B cell (primary cell): ENCODE measurements at places on chromosomes 2 and 18. TPM values are rescaled to one million over a fixed set of nuclear protein-coding genes. Genes with fewer than 3 reads are reported as not detected.

DNA sequence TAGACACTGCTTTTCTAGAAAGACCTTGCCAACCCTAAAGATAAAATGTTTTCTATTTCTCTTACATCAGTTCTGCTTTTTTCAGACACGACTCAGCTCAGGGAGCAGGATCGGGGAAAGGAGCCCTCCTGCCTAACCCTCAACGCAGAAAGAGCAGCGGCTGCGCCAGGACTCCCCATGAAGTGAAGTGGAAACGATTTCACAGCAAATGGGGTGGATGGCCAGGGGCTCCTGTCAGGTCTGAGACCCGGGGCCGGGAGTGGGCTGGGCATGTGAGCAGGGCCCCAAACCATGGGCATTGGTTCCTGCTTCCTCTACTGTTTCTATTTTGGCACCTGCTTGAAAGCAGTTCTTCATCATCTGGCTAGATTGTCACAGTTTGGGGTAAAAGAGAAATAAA lies 89.4 kb upstream of the PXDN start:
- H3K4me3 ChIP-seq: no peak overlapping the region
- no peaks in the 10 kb centered on the region for H3K4me1 ChIP-seq
- H3K36me3 ChIP-seq: no peaks in the 10 kb centered on the region
- H3K27ac ChIP-seq: no peak overlapping the region

GRCh38 chr18:13441736-13442135 lies 223.2 kb downstream of the LDLRAD4 start:
- no peak overlapping the region for H3K4me3 ChIP-seq
- peaks cover 16% of the 10 kb centered on the region for H3K4me1 ChIP-seq
- no peaks in the 10 kb centered on the region for H3K36me3 ChIP-seq
- H3K27me3 ChIP-seq: no peaks in the 10 kb centered on the region
- no peak for DNase-seq

DNA sequence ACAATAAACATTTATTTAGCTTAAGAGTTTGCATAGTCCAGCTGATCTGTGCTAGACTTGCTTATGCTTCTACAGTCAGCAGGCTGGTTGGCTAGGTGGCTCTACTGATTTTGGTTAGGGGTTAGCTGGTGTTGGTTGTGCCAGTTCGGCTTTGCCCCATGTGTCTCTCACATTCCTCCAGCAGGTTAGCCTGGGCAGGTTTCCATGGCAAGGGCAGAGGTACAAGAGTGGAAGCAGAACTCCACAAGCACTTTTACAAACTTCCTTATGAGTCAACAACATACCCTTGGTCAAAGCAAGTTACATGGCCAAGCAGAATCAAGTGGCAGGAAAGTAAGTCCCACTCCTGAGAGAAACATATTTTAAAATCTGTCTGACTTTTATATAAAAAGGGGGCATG lies 82.3 kb downstream of the SS18 start:
- H3K36me3 ChIP-seq: no peaks in the 10 kb centered on the region
- no peak for DNase-seq
- H3K4me3 ChIP-seq: no peak overlapping the region
- H3K27ac ChIP-seq: no peak overlapping the region
- H3K27me3 ChIP-seq: no peaks in the 10 kb centered on the region

- H3K4me1 ChIP-seq: no peaks in the 10 kb centered on the region
- no peaks in the 10 kb centered on the region for H3K27me3 ChIP-seq
- H3K4me3 ChIP-seq: no peak overlapping the region
- peak; percentile 42 for DNase-seq
- no peaks in the 10 kb centered on the region for H3K36me3 ChIP-seq
Observed at GRCh38 chr18:72652990-72653593, 109.0 kb upstream of the CBLN2 start.

DNA sequence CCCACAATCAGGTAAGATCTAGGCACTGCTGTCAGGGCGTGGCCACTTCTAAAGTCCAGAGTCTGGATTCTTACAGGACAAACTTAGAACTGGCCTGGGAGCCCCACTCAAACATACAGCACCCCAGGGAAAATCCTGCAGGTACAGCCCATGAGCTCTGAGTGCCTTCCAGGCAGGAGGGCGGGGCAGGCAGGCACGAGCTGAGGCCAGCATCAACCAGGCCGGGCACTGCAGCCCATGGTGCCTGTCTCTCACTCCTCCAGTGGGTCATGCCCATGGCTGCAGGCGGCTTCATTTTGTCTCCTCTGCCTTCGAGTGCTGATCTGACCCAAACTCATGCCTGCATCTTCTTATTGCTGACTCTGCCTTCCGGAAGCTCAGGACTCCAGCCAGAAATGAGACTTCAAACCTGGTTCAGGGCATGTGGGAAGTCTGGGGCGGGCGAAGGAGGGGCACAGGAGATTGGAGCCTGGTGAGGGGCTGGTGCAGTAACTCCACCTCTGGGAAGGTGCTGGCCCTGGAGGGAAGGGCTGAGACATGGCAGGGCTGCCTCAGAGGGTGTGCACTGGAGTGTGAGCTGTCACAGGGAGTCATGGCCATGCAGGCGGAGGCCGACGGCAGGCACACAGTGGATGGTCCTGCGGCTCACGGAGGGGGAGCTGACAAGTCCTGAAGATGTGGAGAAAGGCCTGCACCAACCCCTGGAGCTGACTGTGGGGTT lies 40.5 kb downstream of the HS6ST1 start:
- no peaks in the 10 kb centered on the region for H3K27me3 ChIP-seq
- H3K36me3 ChIP-seq: peaks cover 17% of the 10 kb centered on the region
- H3K4me3 ChIP-seq: no peak overlapping the region
- H3K4me1 ChIP-seq: peaks cover 21% of the 10 kb centered on the region

DNA sequence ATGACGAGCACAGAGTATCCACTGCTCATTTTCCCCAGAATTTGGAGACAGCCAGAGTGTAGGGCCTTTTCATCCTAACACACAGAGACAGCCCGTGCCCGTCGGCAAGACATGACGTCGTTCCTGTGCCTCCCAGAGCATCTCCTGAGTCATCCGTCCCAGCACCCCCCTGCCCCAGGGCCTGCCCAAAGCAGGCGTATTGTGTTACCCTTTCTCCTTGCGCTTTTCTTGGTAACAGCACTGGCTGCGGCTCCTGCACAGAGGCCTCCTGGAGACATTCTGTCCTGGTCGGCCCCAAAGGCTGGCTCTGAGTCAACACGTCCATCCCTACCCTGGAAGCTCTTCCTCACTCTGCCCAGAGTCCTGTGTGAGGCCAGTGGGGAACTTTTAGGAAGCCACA lies 217.1 kb downstream of the KLHL29 start:
- no peak for DNase-seq
- H3K4me1 ChIP-seq: no peaks in the 10 kb centered on the region
- H3K27ac ChIP-seq: no peak overlapping the region

GRCh38 chr18:26545335-26546123 lies 2.8 kb downstream of the KCTD1 start:
- no peaks in the 10 kb centered on the region for H3K36me3 ChIP-seq
- H3K4me1 ChIP-seq: peaks cover 17% of the 10 kb centered on the region
- H3K4me3 ChIP-seq: no peak overlapping the region
- H3K27me3 ChIP-seq: no peaks in the 10 kb centered on the region
- DNase-seq: no peak

DNA sequence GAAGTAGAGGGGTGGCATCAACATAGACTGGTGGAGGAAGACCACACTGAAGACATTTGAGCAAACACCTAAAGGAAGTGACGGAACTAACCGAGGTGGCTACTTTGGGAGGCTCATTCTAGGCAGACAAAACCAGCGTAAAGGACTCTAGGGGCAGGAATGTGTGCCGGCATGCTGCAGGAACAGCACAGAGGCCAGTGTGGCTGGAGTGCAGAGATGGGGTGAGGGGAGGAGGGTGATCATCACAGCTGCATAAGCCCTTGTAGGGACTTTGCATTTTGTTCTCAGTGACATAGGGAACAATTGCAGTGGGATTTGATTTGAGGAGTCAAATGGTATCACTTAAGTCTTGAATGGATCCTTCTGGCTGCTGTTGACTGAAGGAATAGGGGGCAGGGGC lies 253.5 kb downstream of the NCKAP5 start:
- H3K27me3 ChIP-seq: no peaks in the 10 kb centered on the region
- no peak overlapping the region for H3K4me3 ChIP-seq
- no peak overlapping the region for H3K27ac ChIP-seq

GRCh38 chr18:40935423-40935822 lies 1019.6 kb upstream of the PIK3C3 start:
- no peak overlapping the region for H3K27ac ChIP-seq
- H3K4me3 ChIP-seq: no peak overlapping the region
- H3K36me3 ChIP-seq: no peaks in the 10 kb centered on the region
- DNase-seq: no peak
- no peaks in the 10 kb centered on the region for H3K27me3 ChIP-seq
- H3K4me1 ChIP-seq: no peaks in the 10 kb centered on the region

DNA sequence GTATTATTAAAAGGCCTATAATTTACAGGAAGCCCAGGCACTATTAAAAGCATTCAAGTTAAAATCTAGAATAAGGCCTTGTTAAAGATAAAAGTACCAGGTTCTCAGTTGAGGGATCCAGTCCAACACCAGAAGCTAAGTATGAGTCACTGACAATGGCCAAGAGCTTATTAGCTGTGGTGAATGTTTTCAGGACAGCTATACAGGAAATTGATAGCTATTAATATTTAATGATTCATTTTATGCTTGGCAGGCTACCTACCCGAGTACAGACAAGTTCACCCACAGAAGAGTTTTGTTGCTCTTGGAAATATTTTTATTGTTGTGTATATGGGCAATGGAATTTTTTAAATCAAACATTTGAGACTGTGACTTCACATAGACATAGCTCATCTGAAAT lies 729.6 kb upstream of the ZNF804A start:
- no peaks in the 10 kb centered on the region for H3K4me1 ChIP-seq
- DNase-seq: no peak
- no peaks in the 10 kb centered on the region for H3K27me3 ChIP-seq
- no peak overlapping the region for H3K27ac ChIP-seq
- no peaks in the 10 kb centered on the region for H3K36me3 ChIP-seq
- H3K4me3 ChIP-seq: no peak overlapping the region

- no peak overlapping the region for H3K4me3 ChIP-seq
- peak; percentile 70 for DNase-seq
- H3K36me3 ChIP-seq: no peaks in the 10 kb centered on the region
- peaks cover 37% of the 10 kb centered on the region for H3K4me1 ChIP-seq
- H3K27ac ChIP-seq: no peak overlapping the region
Observed at GRCh38 chr18:3495691-3496430, 45.9 kb downstream of the TGIF1 start.

GRCh38 chr2:239538357-239539052 lies 137.7 kb upstream of the HDAC4 start:
- H3K36me3 ChIP-seq: no peaks in the 10 kb centered on the region
- H3K4me1 ChIP-seq: no peaks in the 10 kb centered on the region
- no peak overlapping the region for H3K27ac ChIP-seq
- no peak for DNase-seq
- no peak overlapping the region for H3K4me3 ChIP-seq

GRCh38 chr2:70698847-70699246 lies 69.2 kb downstream of the ADD2 start:
- H3K27me3 ChIP-seq: no peaks in the 10 kb centered on the region
- no peaks in the 10 kb centered on the region for H3K36me3 ChIP-seq
- H3K4me1 ChIP-seq: no peaks in the 10 kb centered on the region
- H3K4me3 ChIP-seq: no peak overlapping the region
- no peak for DNase-seq

- no peaks in the 10 kb centered on the region for H3K27me3 ChIP-seq
- H3K4me1 ChIP-seq: no peaks in the 10 kb centered on the region
- peak; percentile 8 for DNase-seq
- no peaks in the 10 kb centered on the region for H3K36me3 ChIP-seq
- no peak overlapping the region for H3K4me3 ChIP-seq
Observed at GRCh38 chr2:20378891-20379519, 28.4 kb upstream of the PUM2 start.

GRCh38 chr2:224793946-224794345 lies 77.8 kb upstream of the CCDC195 start:
- H3K4me1 ChIP-seq: no peaks in the 10 kb centered on the region
- no peaks in the 10 kb centered on the region for H3K27me3 ChIP-seq
- peaks cover 89% of the 10 kb centered on the region for H3K36me3 ChIP-seq
- no peak overlapping the region for H3K27ac ChIP-seq

GRCh38 chr2:239257511-239257937 lies 143.3 kb downstream of the HDAC4 start:
- H3K4me1 ChIP-seq: peaks cover 48% of the 10 kb centered on the region
- H3K36me3 ChIP-seq: no peaks in the 10 kb centered on the region
- DNase-seq: no peak
- no peak overlapping the region for H3K27ac ChIP-seq

- H3K27ac ChIP-seq: no peak overlapping the region
- H3K4me1 ChIP-seq: no peaks in the 10 kb centered on the region
- no peaks in the 10 kb centered on the region for H3K27me3 ChIP-seq
- H3K4me3 ChIP-seq: no peak overlapping the region
- no peaks in the 10 kb centered on the region for H3K36me3 ChIP-seq
Observed at GRCh38 chr18:1513519-1513918, 608.8 kb downstream of the ADCYAP1 start.

DNA sequence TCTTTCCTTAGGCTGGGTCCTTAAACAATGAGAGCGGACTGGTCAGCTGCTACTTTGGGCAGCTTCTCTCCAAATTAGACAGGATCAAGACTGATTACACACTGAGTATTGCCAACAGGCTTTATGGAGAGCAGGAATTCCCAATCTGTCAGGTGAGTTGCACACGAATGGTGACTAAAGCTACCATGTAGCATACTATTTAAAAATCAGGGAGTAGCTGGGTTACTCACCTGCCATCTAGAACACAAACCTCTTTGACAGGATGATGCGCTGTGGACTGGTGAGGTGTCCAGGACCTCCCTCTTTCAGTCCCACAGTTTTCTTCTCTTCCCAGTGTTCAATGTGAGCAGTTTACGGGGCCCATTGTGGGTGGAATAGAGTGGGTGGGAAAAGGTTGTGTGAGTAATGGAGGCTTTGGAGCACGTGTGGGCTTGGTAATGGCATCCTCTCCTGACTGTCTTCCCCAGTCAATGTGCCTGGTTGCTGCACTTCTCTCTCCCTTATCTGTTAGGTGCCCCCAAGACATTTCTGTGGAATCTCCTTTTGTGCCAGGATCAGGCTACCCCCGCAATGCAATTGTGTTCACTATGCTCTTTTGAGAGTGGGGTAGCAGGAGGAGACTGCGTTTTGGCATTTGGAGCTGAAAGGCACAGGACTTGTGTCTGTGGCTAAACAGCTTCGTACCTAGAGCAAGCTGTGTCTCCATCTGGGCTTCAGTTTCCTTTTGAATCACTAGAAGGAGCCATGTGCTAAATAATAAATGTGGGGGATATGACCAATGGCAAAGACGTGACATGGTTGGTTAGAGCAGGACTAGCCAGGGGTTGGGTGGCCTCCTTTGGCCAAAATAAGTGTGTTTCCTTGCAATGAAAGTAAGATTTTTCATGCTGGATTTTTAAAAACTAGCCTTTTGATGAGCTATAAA lies 17.7 kb downstream of the SERPINB12 start:
- no peaks in the 10 kb centered on the region for H3K36me3 ChIP-seq
- DNase-seq: no peak
- H3K27me3 ChIP-seq: no peaks in the 10 kb centered on the region
- H3K4me3 ChIP-seq: no peak overlapping the region
- H3K27ac ChIP-seq: no peak overlapping the region

The EPB41L5 gene
- 3.9 and 6.1 TPM in 2 replicates for polyA plus RNA-seq

The PTPN4 gene
- polyA plus RNA-seq: 10.7 and 12.6 TPM in 2 replicates

The AKAIN1 gene
- not detected in 2 replicates for polyA plus RNA-seq

The RTKN gene
- polyA plus RNA-seq: 5.1 TPM in 2 replicates

The LYPD6B gene
- 1.7 and 2.7 TPM in 2 replicates for polyA plus RNA-seq

The TUBB8B gene
- polyA plus RNA-seq: 1.6 and 6.3 TPM in 2 replicates

The DNAH7 gene
- 0.01 TPM in 2 replicates for polyA plus RNA-seq

The KCNG2 gene
- polyA plus RNA-seq: 0.07 TPM in 1 of 2 replicates, not detected in the other

The SLC4A5 gene
- polyA plus RNA-seq: 2.7 and 3.3 TPM in 2 replicates
